Gastrocnemius medialis (tissue), 4 donors: ENCODE measurements at places on chromosomes 3 and 15.

GRCh38 chr3:48738144-48738536 is 21.1 kb upstream of the IP6K2 start:
- no peak for DNase-seq

- DNase-seq: no peak
Observed at GRCh38 chr3:175608911-175609310, 749.8 kb downstream of the NAALADL2 start.

DNA sequence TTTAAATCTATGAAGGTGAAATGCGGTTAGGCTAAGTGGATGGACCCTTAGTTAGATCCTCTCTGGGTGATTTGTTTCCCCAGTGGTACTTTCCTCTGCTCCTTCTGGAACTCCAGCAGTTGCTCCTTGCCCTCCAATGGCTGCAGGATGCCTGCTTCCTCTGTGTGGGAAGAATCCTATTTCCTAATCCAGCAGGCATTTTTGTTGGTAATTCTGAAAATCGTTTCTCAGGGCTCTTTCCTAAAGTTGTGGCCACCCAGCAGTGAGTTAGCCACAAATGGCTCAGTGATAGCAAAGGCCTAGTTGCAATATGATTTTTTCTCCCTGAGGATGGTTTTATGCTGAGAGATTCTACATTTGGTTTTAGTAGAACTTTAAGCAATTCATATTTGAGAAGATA is 332.3 kb upstream of the C2CD4B start:
- no peak for DNase-seq

GRCh38 chr15:101381671-101382212 is 86.7 kb upstream of the SNRPA1 start:
- DNase-seq: no peak

- DNase-seq: no peak
Observed at GRCh38 chr3:36790765-36791164, 26.4 kb upstream of the DCLK3 start.

- no peak for DNase-seq
Observed at GRCh38 chr3:152139651-152140050, 129.1 kb upstream of the MBNL1 start.

GRCh38 chr3:15262021-15262420 is 56.0 kb downstream of the CAPN7 start:
- no peak for DNase-seq

DNA sequence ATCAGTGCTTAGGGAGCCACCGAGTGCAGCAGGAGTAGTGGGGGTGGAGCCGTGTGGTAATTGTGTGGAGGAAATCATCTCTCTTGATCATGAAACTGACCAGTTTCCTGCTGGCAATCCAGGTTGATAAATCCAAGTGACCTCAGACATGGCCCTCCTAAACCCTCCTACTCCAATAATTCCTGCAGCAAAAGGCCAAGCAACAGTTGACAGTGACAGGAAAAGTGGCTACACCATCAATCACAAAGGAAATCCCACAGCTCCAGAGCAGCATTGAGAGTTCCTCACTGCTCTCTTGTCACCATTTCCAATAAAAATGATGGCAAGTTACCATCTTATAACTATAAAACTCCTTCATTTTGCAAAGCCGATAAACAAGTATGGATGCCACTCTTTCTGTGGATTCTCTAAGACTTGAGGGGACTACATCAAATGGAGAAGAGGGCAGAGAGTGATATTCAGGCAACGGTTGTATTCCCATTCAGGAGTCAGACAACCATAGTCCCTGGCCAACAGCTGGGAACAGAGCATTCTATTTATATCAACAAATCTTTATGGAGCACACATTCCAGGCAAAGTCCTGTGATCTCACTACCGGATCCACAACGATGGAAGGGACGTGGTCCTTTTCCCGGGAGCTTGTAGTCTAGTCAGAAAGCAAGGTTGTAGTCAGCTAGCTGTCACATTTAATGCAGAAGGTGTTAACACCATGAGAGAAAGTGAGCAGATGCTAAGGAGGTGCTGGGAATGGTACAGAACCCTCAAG is 312.5 kb upstream of the CTNNB1 start:
- DNase-seq: no peak

GRCh38 chr3:195709676-195710085 is 11.1 kb upstream of the MUC20 start:
- DNase-seq: no peak

DNA sequence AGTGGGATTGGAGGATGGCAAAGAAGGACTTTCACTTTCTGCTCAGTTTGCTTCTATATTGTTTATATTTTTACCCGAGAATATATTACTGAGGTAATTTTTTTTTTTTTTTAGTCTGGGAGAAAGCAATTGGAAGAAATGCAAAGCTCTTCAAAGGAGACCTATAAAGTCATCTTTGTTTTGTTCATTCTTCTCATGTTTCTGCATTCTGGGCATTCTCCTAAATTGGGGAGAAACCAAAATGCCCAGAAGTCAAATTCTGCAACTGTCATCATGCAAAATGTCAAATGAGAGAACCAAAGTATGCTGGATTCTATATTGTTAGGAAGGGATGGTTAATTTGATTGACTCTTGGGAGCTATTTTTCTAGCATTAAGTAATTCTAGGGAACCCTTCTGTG is 168.3 kb upstream of the TSC22D2 start:
- DNase-seq: no peak

GRCh38 chr3:27358372-27358771 is 10.8 kb downstream of the NEK10 start:
- DNase-seq: no peak

DNA sequence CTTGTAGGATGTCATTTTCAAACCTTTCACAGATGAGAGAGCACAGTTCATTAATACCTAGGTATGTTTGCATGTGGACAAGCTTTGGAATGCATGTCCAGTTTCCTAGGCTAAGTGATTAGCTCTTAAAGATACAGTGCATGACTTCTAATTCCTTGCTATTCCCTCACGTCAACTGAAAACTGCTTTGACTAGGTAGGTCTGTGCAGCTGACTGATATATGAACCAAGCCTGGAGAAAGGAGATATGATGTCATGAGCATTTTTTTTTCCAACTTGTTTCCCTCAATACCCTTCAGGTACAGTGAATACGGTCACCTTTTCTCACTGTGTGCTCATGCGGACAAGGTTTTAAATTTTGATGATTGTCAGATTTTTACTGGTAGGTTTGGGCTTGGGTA is 41.6 kb upstream of the TASOR start:
- no peak for DNase-seq

DNA sequence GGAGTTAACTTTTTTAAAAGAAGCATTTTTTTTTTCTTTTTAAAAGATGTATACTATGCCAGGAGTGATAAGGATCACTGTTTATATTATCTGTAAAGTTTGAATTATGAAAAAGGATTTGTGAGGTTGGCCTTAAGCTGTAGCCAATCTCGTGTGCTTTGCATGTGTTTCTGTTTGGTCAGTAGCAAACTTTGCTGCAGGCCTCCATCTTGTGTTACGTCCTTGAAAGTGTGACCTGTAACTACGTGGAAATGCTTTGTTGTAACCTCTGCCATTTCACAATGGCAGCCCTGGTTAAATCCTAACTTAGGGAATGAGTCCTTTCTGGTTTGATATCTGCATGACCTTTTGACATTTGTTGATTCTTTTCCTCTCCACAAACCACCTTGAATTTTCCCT is 1345.6 kb downstream of the NSUN3 start:
- DNase-seq: no peak

DNA sequence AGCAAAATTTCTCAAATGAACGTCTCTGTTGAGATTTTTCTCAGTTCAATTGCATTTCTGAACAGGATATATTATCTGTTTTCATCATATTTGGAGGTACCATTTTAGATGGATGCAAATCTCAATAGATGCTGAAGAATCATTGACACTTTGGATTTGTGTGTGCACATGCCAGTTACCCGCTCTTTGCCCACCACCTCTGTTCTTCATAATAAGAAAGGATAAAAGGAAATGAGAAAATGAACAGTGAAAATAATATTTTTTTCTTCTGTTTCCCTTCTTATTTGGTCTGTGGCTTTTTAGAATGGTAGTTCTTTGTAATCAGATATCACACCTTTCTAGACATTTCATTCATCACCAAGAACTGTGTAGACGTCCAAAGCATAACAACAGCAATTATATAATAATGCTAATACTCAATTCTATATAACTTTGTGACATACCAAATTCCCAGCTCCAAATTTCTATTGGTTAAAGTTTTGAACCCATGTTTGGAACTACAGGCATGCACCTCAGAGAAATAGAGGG is 256.7 kb upstream of the SATB1 start:
- DNase-seq: no peak

DNA sequence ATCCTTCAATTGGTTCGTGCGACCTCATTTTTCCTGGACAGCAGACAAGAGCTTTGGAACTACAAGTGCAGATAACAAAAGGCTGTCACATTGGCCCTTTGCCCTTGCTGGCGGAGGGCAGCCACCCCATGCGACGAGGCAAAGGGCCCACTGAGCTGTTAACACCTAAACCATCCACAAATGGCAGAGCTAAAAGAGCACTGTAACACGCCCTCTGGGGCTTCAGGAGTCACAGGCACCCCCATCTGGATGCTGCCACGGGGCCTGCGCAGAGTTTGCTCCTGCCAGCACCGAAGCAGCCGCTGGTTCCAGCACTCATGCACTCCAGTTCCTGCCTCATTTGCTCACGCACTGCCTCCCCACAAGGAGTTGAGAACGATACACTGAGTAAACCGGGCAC is 524.9 kb downstream of the ZNF385D start:
- no peak for DNase-seq

DNA sequence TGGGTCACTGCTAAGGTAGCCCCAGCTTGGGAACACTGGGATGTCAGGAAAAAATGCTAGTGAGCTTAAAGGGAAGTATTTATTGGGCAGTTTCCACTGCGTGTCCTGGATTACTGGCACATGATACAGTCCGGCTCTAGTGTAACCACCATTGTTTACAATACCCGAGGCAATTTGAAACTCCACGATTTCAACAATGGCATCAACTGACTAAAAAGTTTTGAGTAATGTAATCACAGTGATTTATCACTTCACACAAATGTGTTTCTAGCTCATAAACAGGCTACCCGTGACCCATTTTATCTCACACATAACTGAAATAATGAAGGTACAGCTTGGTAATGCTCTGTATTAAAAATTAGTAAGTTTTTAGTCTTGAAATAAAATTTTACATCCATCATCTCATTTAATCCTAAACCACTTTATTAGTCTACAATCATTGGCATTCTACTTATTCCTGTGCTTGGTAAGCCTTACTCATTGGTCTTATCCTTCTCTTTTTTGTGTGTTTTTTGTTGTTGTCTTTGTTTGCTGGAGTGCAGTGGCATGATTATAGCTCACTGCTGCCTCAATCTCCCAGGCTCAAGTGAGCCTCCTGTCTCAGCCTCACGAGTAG is 7.6 kb downstream of the ZMAT3 start:
- no peak for DNase-seq

- no peak for DNase-seq
Observed at GRCh38 chr3:198071602-198072287, 111.7 kb downstream of the LMLN start.

GRCh38 chr3:9100513-9100894 is 137.2 kb upstream of the RAD18 start:
- DNase-seq: no peak

DNA sequence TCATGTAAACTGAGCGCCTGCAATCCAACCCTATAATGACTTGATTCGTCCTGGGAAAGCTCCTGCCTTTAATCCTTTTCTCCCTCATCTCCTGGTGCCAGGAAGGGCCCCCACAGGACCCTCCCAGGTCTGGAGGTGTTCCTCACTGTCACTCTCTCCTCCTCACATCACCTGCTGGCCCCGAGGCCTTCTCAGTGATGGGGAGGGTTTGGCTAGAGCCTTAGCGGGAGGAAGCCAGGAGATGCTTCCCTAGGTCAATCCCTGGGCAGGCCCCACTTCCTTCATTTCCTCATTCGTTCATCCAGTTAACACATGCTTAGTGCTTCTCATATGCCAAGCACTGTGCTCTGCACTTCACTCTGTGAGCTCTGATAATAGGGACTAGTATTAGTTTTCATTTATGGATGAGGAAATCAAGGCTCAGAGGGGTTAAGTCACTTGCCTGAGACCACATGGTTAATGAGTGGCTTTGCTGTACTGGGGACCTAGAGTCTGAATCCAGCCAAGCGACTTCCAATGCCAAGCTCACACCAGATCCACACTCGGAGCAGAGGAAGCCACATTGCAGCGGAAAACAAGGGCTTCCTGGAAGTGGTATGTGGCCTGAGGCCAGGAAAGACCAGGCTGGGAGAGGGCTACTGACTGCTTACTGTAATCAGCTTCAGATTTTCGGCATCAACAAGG is 50.3 kb upstream of the CHRNB4 start:
- no peak for DNase-seq

DNA sequence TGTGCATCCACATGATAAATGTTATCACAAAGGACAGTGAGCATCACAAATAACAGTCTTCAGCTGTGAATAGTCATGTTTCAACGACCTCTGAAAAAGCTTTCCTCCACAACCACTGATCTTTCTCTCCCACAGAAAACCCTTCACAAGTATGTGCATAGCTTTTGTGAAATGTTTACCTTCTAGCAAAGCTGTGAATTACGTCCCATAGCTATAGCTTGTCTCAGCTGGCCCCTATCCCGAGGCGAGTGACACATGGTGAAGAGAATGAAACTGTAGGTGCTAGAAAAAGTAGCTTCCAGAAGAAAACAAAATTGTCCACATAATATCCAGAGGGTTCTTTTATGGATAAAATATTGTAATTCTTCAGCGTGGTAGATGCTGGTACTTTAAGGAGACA is 182.0 kb downstream of the FGF12 start:
- DNase-seq: no peak

GRCh38 chr3:89368846-89369245 is 261.4 kb downstream of the EPHA3 start:
- no peak for DNase-seq

DNA sequence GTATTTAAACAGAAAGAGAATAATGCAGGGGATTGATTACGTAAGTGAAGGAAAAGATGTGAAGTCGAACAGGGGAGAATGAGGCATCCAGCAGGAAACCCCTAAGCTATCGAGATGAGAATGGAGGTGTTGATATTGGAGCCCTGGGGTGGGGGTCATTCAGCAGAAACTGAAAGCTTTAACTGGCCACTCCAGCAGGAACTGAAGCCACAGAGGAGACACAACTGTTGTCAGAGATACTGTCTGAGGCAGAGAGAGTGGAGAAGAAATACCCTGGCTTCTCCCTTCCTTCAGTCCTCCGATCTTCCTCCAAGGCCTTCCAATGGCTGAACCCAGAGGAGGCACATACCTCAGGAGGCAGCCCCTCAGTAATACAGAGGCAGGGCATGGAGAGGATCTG is 152.4 kb downstream of the THRB start:
- DNase-seq: no peak

DNA sequence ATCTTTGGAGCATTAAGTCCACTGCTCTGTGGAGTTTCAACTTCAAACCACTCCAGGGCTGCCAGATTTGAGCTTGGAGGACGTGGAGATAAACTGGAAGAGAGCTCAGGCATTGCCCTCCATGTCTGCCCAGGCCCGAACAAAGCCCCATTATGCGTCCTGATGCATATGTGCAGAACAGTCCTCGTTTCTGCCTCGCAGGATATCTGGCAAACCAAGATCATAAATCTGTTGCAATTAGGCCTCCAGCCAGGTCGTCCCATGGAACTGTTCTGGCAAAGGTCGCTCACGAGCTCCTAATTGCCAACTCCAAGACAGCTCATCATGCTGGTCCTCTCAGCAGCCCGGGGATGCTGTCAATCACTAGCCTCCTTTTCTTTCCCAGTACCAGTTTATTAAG is 91.2 kb downstream of the SEMA5B start:
- no peak for DNase-seq
